Stimulated activated CD8-positive, alpha-beta memory T cell treated with anti-CD3 and anti-CD28 coated beads, Interleukin-15, amount 100 ng/mL, for 4 hours (primary cell): ENCODE measurements at places on chromosomes 4 and X.

GRCh38 chr4:189002475-189002874 lies 863.2 kb downstream of the TRIML1 start:
- no peak for DNase-seq

DNA sequence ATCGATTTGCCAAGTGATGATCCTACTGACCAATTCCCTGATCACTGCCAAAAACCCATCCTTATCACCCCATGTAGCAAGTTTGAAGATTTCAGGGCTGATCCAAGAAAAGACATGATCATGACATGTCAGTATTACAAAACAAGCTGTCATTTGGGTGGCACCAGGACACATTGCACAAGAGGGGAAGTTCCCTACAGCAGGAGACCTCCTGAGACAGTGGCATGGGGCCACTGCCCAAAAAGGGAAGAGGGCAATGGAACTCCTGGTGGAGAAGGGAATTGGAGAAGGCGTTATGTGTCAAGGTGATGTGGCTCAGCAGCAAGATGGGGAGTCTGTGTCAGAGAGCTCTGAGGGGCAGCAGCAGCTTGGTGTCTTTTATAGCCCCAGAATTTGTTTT lies 43.4 kb downstream of the ZNF182 start:
- DNase-seq = no peak

DNA sequence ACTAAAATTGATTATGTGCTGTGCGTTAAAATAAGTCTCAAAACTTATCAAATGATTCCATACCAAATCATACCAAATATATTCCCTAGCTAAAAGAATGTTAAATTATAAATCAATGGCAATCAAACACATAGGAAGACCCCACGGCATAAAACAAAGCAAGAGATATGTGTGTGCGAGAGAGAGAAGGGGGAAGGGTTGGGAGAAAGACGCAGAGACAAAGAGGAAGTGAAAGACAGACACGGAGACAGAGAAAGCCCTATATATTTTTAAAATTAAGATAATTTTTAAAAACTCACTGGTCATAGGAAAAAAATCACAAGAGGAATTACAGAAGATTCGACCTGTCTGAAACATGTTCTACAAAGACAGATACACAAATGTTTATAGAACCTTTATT lies 371.4 kb downstream of the NLGN4X start:
- no peak for DNase-seq

- no peak for DNase-seq
Observed at GRCh38 chr4:125975861-125976397, 661.2 kb downstream of the FAT4 start.

- no peak for DNase-seq
Observed at GRCh38 chr4:84366161-84366560, 132.9 kb downstream of the NKX6-1 start.
